ENCODE measurements at places on chromosomes 4 and X.

GRCh38 chrX:81377329-81377728 lies 175.4 kb downstream of the SH3BGRL start:
- DNase-seq, result no peak

- no peak for DNase-seq
These were observed 33.4 kb downstream of the AKAP4 start for GRCh38 chrX:50167366-50167765.

GRCh38 chrX:118633530-118633929 lies 93.9 kb upstream of the IL13RA1 start:
- no peak for DNase-seq

DNA sequence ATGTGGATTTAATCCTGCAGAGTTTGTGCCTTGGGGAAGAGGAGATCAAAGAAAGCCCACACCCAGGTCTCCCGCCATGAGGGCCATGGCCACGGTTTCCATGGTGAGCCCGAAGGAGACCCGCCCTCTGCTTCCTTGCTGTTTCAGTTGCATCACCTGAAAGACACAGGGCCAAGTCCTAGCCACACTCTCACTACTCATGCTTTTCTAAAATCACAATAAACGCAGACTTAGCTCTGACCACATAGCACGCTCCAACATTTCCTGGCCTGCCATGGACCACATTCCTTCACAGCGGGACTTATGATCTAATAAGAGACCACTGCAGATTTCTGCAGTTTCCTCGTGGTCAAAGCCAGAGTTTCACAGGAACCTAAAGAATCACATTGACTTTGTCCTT lies 426.0 kb upstream of the NR3C2 start:
- no peak for DNase-seq

- no peak for DNase-seq
These were observed 27.1 kb downstream of the PIR start for GRCh38 chrX:15465896-15466651.

All from NCI-H1048 (cell line).